ENCODE measurements at places on chromosomes 3 and 15.
A peak's percentile ranks its signal among the peaks of the same experiment; 100 is the strongest.

GRCh38 chr3:113981803-113982202 is 34.0 kb downstream of the ZDHHC23 start:
- no peak for DNase-seq

GRCh38 chr3:50242851-50243542 is 7.0 kb downstream of the GNAI2 start:
- peak; percentile 87 for DNase-seq

DNA sequence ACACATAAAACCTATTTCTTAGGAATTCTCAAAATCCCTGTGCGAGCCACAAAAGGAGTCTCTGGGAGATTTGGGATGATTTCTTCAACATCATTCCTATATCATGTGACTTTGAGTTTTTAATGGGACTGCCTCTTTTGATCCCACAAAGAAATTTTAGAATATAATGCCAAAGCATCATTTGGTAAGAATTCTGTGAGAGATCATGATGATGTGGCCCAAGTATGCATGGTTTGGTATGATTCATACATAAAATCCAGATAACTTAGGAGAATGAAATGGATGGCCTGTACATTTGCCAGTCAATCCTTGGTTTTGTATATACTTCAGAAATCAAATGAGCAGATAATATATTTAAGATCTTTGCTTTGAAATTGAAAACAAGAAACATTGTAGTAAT is 61.3 kb downstream of the UBE2E2 start:
- no peak for DNase-seq

- no peak for DNase-seq
Measured at GRCh38 chr3:194194757-194195085, 58.8 kb downstream of the HES1 start.

DNA sequence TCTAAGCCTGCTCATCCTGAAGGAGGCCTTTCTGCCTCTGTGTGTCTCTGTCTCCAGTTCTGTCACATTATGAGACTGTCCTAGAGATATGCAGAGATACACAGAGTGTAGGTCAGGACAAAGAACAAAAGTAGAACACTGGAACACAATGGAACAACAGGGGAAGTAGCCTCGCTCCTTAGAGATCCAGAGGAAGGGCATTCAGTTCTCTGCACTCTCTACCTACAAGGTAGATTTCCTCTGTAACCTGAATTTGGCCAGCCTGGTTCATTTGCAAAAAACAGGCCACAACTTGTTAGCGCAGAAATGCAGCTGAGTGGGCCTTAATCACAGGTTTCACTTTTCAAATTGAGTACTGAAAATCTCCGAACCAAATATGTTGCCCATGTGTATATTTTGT is 19.4 kb downstream of the NEK10 start:
- DNase-seq, result no peak

DNA sequence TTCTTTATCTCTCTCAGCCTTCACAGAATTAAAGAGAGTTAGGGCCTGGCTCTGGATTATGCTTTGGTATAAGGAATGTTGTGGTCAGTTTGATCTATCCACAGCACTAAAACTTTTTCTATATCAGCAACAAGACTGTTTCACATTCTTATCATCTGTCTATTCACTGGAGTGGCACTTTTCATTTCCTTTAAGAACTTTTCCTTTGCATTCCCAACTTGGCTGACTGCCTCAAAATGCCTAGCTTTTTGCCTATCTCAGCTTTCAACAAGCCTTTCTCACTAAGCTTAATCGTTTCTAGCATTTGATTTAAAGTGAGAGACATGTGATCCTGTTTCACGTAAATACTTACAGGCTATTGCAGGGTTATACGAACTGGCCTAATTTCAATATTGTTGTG is 471.8 kb downstream of the GBE1 start:
- DNase-seq, result no peak

- no peak for DNase-seq
Measured at GRCh38 chr15:52735231-52736089, 54.7 kb downstream of the ONECUT1 start.

GRCh38 chr3:100912571-100912970 is 80.7 kb downstream of the ABI3BP start:
- no peak for DNase-seq

DNA sequence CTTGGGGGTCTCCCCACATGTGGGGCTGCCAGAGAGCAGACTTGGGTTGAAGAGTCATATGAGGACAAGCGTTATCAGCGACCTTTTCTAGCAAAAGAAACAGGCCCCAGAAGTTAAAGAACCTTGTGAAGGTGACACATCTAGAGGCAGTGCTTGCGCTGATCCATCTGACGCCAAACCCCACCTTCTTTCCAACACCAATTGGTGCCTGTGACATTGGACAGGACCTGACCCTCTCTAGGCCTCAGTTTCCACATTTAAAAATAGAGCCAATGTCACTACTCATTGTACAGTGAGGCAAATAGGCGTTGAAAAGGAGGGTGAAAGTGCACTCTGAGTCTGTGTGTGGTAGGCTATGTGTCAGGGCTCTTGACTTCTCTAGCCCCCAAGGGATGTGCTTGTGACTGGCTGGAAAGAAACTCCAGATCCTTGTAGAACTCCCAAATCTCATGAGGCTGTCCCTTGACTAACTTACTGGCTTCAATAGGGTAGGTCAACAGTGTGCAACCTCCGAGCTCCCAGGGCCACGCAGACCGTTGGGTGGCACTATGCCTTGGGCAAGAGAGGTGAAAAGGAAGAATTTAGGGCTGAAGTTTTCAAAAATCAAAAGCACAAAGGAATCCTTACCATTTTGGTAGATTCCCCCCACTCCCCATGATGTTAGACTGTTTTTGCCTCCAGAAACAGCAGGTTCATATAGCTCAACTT is 666 bp upstream of the FAM219B start:
- no peak for DNase-seq

- DNase-seq, result no peak
Measured at GRCh38 chr3:78066287-78066686, 1026.4 kb downstream of the ROBO2 start.

DNA sequence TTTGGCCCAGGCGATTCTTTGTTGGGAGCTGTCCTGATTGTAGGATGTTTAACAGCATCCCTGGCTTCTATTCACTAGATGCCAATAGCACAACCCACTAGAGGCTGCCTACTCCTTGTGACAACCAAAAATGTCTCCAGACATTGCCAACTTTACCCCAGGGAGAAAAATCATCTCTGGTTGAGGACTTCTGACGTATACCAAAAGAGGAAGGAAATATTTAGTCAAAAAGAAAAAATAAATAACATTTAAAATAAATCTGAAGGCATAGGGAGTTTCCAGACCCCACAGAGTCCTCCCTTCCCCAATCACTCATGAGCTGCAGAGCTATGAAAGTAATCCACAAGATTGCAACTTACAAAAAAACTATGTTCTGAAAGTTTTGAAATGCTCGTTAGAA is 61.0 kb downstream of the MECOM start:
- DNase-seq, result no peak

GRCh38 chr3:190811775-190812480 is 50.6 kb downstream of the GMNC start:
- DNase-seq, result no peak

DNA sequence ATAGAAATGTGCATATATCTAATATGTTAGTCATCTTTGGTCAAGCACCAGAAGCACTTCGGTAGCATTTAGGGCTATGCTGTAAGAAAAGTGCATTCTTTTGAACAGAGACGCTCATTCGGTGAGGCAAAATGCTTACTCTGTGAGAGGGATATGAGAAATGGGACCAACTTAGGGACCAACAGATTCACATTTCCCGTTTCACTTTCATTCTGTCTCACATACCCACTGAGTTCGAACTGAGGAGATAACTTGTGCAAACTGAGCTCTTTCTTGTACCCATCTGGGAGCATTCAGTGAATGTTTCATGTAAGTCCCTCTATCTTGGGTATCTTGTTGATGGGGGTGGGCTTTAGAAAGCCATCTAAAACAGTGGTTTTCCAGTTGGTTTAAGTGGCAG is 135.3 kb downstream of the FEZF2 start:
- no peak for DNase-seq

GRCh38 chr3:184968115-184968514 is 156.1 kb downstream of the VPS8 start:
- DNase-seq, result no peak

- DNase-seq, result peak; percentile 53
Measured at GRCh38 chr15:99425657-99426301, 140.0 kb upstream of the MEF2A start.

DNA sequence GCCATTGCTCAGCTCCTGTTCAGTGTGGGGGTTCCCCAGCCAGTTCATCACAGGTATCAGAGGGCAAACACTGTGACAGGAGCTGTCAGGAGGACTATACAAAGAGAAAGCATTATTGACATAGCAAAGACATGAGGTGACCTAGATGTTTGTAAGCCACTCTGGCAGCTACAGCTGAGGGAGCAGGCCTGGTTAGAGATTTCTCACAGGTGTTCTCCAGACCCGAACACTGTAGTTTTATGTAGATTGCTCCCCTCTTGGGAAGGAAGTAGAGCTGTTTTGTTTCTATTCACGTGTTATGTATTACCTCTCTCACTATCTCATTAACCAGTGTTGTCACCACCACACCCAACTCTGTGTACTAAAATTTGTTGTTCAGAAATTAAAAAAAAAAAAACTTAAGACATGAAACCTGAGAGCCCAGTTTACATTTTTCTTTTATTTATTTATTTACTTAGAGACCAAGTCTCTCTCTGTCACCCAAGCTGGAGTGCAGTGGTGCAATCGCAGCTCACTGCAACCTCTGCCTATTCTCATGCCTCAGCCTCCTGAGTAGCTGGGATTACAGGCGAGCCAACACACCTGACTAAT is 123.7 kb downstream of the RBPMS2 start:
- DNase-seq, result no peak

GRCh38 chr15:53978253-53978906 is at the start of gene UNC13C:
TSS of gene UNC13C (plus strand) at chr15:53978441. CDS start at chr15:54012904, 34,463 bp downstream.
- peak; percentile 67 for DNase-seq

DNA sequence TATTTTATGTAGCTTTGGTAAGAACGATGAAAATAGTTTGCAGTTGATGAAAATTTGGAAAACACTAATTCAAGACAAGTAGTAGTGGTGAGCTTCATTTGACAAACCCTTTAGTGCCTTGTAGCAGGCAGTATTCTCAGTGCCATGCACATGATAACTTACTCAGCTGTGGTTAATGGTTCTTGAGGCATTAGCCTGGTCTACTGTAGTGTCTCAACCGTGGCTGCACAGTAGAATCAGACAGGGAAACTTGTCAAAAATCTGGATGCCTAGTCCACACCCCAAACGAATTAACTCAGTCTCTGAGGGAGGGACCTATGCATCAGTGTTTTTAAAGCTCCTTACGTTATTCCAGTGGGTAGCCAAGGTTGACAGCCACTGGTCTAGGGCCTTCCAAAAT is 45.4 kb downstream of the PSMD6 start:
- DNase-seq, result no peak

GRCh38 chr3:9373465-9373864 is 10.6 kb downstream of the THUMPD3 start:
- DNase-seq, result no peak

DNA sequence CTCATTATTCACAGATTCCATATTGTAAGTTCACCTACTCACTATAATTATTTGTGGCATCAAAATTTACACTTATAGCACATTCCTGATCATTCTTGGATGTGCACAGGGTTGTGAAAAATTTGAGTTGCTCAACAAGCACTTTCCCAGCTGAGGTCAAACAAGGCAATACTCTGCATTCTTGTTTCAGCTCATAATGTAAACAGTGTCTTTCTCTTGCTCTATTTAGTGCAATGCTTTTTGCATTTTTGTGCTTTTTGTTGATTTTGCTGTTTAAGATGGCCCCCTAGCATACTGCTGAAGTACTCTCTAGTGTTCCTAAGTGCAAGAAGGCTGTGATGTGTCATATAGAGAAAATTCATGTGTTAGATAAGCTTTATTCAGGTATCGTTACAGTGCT is 66.7 kb upstream of the TNIK start:
- no peak for DNase-seq

DNA sequence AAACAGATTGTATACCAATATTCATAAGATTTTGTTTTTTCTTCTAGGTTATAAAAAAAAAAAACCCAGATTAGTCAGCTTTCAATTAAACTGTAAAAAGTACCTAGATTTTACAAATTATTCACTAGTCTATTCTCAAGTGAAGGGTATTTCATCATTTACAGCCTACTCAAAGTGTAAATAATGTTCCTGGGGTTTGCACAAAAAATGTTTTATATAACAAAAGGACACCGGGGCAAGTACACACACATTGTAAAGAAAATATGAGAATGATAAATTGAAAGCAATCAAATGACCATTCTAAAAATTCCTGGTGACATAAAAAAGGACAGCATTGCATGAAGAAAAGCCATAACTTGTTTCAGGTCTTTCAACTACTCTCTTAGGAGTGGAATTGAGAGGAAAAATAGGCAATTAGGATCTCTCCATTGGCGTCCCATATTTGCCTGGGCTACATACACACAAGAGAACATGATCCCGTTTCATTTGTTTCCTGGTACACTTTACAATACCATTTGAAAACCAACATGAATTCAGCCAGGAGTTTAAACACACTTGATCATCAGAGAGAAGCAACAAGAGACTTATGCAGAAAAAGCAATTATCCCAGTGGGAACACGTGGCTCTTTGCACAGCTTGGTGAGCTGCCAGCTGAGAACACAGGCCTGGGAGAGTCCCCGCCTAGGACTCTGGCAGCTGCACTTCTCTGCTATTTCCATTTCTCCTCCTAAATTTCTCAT is 1039.2 kb downstream of the ROBO1 start:
- peak; percentile 77 for DNase-seq

GRCh38 chr3:158685159-158685558 is 12.7 kb upstream of the LXN start:
- no peak for DNase-seq

DNA sequence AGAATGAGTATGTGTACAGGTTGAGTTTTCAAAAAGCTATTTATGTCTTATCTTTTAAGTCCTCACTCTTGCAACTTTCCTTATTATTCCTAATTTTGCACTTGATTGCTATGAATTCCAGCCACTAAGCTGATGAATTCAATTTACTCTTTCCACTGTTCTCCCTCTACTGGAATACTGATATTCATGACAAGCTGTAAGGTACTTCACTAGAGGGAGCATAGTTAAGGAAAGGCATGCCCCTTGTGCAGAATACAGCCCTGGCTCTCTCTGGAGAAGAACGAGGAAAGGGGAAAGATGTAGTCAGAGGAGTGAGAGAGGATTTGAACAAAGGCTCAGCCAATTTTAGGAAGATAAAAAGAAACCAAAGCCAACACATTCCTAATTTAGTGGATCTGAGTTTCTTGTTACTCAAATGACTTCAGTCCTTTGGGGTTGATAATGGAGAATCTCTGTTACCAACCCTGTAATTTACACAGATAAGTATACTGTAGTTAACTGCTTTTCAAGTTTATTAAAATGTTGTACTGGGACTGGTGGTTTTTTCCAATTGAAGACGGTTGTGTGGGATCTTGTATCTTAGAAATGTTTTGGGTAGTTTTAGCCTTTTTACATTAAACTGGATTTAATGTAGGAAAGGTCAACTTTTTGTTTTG is 4.0 kb downstream of the SCAANT1 start:
- DNase-seq, result no peak

DNA sequence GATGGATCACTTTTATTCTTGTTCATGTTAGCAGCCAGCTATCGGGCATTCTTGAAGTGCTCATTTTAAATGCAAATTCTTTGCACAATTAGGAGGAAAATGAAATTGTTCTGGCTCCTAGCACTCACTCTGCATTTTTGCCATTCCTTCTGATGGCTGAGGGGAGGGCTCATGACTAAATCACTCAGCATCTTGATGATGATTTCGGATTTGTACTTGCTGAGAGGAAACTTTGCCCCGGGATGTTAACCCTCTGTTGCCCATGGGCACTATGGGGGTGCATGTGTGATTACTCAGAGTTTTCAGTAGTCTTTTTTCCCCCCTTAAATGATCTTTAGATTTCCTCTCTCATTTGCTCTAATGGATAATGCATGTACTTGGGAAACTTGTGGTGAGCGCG is 299.6 kb upstream of the C2CD4B start:
- DNase-seq, result no peak
